ENCODE measurements at places on chromosomes 6 and 20.

DNA sequence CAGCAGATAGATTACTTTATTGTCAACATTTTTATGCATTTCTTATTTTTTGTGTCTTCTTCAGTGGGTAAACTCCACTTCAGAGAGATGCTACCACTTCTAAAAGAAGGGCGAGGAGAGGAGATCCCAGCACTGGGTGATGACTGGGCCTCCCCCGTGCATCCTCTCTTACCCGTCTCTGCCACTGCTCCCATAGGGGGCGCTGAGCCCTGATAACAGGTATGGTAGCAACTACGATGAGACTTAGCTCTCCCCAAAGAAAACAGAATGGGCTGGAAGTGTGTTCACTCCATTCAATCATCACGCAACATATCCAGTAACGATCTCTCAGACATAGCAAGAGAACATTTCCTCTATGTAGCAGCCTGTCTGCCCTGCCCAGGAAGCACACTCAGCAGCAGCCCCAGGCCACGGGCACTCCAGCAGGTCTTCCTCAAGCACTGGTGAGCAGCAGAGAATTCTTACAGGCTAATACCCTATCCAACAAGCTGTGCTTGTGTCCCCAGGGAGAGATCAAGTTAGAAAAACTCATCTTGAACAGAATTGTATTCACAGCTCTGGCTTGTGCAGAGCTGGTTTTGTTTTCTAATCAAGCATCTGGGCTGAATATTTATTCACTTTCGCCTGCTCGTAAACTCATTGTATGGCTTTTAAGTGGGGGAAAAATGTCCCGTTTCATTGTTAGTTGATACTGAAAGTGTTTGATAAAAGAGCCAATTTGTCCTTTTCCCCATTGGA is 533.1 kb upstream of the CDH4 start:
- DNase-seq: no peak

GRCh38 chr20:22805219-22805618 is 220.8 kb upstream of the FOXA2 start:
- DNase-seq: no peak

DNA sequence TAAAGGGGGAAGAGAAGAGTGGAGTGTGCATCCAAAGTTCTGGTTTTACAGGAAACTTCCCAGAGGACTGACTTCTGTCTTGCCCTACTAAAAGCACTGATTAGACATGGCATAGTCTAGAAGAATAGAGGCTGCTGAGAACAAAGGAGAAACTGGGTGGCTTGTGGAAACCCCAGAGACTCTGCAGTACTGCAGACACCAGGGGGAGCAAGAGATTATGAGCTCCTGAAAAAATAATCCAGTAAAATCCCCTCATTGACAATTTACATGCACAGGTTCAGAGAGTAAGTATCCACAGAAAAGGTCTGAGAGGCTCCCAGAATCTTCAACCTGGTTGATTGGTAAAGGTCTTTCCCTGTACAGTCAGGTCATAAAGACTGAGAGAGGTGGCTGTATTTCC is 48.7 kb upstream of the CLVS2 start:
- DNase-seq: no peak

DNA sequence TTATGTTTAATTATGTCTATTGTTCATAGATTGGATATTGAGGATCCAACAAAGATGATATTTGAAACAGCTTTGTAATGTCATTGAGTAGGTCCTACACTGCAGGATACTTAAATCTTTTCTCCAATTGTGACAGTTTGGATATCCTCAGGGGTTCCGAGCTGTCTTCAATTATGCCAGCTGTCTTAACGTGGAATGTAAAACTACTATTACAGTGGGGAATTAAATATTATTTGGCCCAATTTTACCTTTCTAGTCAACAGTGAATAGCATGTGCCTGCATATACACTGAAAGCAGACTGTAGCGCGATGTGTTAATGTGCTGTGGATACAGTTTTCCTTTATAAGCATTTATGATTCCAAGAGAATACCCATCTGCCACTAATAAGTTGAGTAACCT is 156.9 kb downstream of the GRIK2 start:
- no peak for DNase-seq
